ENCODE measurements at places on chromosomes 7 and 10.

GRCh38 chr7:134905375-134905774, 80.9 kb upstream of the AGBL3 start:
- DNase-seq, result peak; percentile 65

DNA sequence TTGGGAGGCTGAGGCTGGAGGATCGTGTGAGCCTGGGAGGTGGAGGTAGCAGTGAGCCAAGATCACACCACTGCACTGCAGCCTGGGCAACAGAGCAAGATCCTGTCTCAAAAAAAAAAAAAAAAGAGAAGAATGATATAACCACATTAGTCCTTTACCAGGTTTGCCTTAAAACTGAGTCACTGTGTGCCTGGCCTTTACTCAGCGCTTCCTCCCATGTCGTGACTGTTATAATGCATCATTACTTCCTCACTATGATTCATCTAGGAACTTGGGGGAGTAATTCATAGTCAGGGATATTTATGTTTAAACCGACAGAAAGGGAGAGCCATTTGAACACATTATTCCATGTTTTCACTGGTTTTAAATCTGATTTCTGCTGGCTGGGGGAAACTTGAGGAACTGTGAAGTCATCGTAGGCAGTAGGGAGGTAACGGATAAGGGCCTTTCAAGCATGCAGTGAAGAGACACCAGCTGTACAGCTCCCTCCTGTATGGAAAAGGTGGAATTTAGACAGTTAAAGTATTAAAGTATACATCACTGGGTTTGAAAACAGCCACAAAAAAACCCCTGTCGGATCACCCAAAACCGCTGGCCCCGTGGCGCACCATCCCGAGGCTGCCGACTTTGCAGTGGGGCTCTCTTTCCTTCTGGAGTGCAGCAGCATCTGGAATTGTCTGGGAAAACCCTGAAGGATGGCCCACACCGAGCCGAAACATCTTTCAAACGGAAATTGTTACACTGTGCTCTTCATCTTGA, 119.8 kb downstream of the NKX6-2 start:
- peak; percentile 92 for DNase-seq

DNA sequence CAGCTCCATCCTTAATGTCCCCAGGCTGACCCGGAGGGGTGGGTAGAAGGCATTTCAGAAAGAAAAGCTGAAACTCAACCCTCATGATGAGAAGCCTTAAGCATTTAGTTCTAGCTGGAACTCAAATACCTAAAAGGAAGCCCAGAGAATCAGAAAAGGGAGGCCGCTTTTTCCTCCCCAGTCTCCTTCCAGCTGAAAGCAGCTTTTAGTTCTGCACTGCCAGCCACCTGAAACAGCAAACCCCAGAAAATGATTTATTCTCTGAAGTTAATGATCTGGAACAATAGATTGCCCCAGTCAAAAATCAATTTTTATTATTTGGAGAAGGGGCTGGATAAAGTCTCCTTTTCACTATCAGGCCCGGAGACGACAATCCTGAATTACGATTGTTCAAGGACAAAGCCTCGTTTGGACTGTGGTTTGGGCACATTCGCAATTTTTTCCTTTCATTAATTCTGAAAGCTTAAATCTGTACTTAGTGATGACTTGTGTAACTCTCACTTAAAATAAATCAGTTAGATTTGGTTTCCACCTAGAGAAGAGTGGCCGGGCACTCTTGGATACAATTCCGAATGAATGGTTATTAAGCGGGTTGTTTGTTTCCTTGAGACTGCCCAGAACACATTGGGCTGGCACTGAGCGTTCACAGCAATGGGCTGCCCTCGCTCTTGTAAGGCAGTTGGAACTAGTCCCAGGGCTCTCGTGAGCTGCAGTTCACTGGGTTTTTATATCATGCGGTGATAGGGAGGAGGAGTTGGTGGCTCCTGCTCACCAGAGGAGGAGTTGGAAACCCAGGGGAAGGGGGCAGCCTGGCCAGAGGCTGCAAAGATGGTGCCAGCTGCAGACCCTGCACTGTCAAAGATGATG, 262.2 kb downstream of the CCSER2 start:
- peak; percentile 16 for DNase-seq

DNA sequence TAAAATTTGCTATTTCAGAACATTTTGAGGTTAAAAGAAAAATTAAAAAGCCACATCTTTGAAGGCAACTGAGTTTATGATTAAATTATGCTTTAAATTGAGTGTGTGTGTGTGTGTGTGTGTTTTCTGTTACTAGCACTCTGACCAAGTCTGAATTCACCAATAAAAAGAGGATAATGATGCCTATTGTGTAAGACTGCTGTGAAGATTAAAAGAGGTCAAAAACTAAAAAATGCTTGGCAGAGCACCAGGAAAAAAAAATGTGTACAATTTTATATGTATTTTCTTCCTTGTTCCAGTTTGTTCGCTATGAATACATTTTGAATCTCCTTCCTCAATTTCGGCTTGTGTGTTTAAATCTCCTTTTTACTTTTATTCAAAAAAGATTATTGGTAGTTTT, 316.6 kb upstream of the MAGI2 start:
- DNase-seq, result no peak

DNA sequence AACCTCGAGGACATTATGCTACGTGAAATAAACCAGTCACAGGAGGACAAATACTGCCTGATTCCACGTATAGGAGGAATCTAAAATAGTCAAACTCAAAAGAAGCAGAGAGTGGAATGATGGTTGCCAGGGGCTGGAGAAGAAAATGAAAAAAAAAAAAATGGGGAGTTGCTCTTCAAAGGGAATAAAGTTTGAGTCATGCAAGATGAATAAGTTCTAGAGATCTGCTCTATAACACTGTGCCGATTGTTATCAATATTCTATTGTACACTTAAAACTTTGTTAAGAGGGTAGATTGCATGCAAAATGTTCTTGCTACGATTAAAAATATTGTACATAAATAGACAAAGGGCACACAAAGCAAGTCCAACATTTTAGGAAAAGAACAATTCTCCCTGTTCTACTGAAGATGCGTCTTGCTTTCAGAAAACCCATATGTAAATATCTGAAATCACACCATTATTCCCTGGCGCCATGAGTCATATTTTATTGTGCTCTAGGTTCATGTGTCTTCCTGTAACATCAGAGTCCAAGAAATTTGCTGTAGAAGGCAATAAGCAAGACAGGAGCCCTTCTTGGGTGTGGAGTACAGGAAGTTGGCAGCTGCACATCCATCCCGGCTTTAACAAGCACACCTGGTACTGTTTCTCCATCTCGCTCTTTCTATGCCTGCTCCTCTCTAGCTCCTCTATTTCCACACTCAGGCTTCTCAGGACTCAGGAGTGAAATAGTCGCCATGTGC, 145.9 kb downstream of the GFRA1 start:
- DNase-seq, result no peak

All from renal cortical epithelial cell (primary cell).